Hypothalamus (tissue), 51 donors: ENCODE measurements at places on chromosomes 5 and 9.

GRCh38 chr9:15231788-15232635 lies 75.0 kb downstream of the TTC39B start:
- DNase-seq: no peak

DNA sequence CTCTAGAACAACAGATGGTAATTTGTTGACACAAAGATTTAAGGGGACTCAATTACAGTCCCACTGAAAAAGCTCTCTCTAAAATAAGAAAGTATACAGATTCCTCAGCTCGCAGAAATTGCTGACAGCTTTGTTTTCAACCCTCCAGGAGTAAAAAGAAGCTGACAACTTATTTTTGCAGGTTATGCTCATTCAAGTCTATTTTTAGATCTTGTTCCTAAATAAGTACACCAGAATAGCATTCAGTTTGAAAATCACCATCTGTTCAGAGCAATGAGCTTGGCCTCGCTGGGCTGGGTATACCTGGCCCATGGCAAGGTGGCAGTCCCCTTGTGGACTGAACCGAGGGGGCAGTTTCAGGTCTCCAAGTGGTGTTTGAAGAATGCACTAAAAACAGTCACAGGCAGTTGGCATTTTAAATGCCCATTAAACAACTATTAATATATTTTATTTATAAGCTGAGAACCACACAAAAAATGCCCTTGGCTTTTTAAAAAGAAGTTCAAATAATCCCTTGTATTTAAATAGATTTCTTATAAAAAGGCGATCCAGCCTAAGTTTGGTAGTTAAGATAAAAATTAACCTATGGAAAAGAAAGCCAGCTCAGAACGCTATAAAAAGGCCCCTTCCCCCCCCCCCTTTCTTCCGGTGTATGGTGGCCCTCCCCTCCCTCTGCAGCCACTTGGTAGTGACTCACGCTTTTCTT lies 169.2 kb downstream of the AUH start:
- DNase-seq: no peak

GRCh38 chr9:134670851-134671281 lies 29.3 kb downstream of the COL5A1 start:
- DNase-seq: no peak

DNA sequence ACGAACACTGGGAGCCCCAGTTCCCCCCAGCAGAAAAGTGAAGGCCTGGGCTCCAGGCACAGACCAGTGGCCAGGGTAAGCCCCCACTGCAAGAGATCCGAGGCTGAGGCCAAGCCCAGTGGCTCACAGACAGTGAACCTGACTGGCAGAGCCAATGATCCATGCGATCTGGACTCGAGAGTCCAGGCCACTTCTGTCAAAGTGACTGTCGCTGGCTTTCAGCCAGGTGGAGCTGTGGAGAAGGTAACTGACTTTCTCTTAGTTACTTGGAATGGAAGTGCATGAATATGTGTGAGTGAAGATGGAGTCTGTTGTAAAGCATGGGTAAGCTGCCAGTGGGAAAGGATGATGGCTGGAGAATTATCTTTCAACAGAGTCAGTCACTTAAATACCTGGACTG lies 99.7 kb downstream of the GOLPH3 start:
- DNase-seq: no peak

GRCh38 chr9:131447600-131447999 lies 53.7 kb downstream of the PRRC2B start:
- no peak for DNase-seq

- DNase-seq: no peak
Measured at GRCh38 chr9:19995619-19996018, 206.8 kb upstream of the SLC24A2 start.

GRCh38 chr5:77210964-77211690 lies 647 bp downstream of the PDE8B start:
- DNase-seq: no peak

DNA sequence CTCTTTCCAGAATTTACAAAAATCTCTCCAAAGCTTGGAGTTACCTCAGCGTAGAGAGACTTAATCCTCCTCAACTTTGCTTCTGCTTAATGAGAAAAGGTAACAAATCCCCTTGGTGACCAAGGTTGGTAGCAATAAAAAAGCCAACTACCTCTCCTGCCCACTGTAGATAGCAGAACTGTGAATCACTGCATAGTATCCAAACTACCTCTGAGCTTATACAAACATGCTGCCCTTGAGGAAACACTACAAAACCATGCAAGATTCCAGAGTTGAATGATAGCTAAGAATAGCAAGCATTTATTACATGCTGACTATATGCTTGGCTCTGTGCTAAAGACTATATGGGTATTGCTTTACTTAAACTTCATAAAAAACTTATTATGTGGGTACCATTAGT lies 2.8 kb upstream of the ADAMTS12 start:
- DNase-seq: no peak

- no peak for DNase-seq
Measured at GRCh38 chr5:86460519-86460918, 157.2 kb upstream of the COX7C start.

- no peak for DNase-seq
Measured at GRCh38 chr9:92189782-92190535, 74.7 kb upstream of the SPTLC1 start.

- DNase-seq: no peak
Measured at GRCh38 chr9:26261503-26262330, 583.5 kb upstream of the TUSC1 start.
